GF-D8 (cell line): ENCODE measurements at places on chromosomes 6 and 20.

GRCh38 chr20:59816146-59816738 lies 117.2 kb downstream of the SYCP2 start:
- DNase-seq, result no peak

DNA sequence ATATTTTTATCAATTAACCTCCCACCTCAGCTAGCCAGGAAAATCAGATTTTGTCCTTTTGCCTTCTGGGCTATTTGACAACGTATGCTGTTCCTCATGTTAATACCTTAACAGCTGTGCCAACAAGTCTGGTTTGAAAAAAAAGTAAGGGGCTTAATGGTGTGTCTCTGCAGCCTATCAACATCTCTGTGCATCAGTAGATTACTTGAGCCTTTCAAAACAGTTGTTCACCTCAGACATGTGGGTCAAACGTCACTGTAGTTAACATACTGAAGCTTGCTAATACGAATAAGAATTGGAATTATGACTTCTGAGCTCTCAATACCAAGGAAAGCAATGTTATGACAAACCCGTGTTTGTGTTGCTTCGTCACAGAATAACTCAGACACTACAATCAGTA lies 23.0 kb downstream of the CEP57L1 start:
- DNase-seq, result no peak

DNA sequence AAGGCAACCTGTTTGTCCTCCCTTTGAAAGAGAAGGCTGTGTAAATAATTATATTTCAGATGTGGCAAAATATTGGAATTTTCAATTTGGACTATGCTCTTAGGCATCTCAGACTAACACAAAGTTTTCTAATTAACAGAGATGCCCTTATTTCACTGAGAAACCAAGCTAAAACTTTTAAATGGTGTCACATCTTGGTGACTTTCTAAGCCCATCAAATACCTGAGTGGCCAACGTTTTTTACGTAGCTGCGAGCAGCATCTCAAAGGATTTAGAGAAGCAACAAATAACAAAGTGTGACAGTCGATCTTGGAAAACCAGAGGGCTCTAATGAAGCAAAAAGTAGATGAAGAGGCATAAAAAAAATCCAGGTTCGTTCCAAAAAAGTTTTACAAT lies 3.4 kb upstream of the HEY2 start:
- DNase-seq, result no peak

DNA sequence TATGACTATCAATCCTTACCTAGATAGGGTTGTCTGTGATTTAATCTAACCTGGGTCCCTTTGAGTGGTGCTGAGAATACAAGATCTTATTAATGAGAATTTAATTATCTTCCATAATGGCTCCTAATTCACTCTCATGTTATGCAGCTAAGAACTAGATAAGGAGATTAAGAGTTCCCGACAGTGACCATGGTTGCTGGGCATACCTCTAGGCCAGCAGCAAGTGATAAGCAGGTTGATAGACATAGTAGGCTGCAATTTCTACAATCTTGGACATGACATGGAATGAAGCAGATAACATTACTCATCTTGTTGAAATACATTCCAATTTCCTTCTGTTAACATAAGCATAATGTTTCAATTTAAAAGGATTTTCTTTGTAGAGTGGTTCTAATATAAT lies 27.1 kb downstream of the SPACA1 start:
- DNase-seq, result no peak

GRCh38 chr6:92849636-92850035 lies 569.7 kb downstream of the EPHA7 start:
- DNase-seq, result no peak

DNA sequence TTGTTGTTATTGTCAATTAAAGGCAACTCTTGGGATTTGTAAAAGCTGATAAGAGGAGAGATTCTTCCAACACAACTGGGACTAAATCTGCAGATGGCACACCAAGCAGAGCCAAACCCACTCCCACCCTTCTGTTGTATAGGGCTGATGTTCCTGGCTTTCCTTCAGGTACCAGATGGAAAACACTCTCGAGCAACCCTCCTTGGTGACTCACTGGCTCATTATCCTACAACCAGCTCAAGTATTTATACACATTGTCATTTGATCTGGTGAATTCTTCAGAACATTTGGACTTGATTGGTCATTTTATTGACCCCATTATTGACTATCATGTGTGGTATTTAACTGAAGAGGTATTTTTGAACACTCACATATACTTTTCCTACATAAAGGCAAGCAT lies 190.3 kb upstream of the PCSK2 start:
- no peak for DNase-seq

DNA sequence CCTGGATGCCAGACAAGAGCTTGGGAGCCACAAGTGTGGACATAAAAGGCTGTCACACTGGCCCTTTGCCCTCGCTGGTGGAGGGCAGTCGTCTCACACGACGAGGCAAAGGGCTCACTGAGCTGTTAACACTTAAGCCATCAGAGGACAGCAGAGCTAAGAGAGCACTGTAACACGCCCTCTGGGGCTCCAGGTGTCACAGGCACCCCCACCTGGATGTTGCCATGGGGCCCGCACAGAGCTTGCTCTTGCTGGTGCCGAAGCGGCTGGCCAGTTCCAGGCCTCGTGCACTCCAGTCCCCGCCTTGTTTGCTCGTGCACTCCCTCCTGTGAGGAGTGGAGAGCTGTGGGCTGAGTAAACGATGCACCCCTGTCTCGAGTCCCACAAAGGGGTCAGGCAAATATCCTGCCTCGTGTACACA lies 37.4 kb downstream of the SLC35D3 start:
- no peak for DNase-seq

GRCh38 chr6:15588971-15589634 lies 73.7 kb downstream of the DTNBP1 start:
- no peak for DNase-seq

GRCh38 chr6:106475284-106475683 lies 114.8 kb downstream of the CRYBG1 start:
- DNase-seq, result no peak

DNA sequence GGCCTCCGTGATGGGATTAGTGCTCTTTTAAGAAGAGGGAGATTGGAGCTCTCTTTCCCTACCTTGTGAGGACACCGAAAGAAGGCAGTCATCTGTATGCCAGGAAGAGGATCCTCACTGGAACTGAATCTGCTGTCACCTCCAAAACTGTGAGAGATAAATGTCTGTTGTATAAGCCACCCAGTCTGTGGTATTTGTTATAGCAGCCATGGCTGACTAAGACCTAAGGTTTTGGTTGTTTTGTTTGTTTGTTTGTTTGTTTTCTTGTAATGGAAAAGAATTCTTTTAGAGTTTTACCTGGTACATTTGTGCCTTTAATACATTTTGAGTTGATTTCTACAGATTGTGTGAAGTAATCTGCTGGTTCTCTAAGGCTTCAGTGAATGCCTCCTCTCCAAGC lies 7.6 kb downstream of the RPP21 start:
- no peak for DNase-seq

DNA sequence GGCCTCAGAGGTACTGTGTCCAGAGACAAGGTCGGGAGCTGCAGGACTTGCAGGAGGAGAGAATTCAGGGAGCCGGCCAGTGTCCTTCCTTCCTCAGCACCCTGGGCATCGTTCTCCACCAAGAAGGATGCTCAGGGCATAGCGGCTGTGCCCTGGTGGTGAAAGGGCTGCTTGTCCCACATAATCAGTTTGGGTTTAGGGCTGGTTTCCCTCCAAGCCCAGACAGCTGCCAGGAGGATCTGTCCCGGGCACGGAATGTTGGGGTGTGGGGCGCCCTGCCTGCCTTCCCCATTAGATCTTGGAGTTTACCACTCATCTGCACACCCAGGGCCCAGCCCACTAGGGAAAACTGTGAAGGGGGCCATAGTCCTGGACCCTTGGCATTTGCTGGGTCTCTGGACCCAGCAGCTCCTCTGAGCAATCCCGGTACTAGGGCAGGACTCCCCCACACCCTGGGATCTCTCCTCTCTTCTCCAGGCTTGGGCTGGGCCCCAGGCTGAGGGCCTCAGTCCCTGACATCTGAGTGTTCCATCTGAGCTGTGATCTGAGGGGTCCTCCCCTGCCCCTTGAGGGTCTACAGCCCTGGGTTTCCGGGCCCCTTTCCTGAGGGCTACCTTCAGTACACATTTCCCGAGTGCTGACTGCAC lies 18.6 kb upstream of the SPDEF start:
- no peak for DNase-seq

DNA sequence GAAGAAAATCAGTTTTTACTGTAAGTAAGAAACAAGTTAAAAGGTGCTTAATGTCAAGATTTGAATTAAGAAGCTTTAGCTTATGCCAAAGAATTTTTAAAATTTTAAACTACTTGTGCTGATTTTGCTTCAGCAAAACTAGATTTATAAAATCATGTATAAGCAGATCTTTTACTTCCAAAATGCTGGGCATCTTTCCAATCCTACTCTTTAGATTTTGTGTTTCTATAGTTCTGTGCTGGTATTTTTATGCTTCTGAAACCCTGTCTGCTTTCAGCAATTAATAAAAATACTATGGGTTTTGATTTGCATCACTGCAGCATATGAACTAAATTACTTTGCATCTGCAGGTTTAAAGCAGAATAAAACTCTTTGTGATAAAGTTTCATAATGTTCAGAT lies 238.6 kb upstream of the RNF217 start:
- no peak for DNase-seq

GRCh38 chr6:40674170-40674569 lies 87.0 kb upstream of the LRFN2 start:
- DNase-seq, result no peak

DNA sequence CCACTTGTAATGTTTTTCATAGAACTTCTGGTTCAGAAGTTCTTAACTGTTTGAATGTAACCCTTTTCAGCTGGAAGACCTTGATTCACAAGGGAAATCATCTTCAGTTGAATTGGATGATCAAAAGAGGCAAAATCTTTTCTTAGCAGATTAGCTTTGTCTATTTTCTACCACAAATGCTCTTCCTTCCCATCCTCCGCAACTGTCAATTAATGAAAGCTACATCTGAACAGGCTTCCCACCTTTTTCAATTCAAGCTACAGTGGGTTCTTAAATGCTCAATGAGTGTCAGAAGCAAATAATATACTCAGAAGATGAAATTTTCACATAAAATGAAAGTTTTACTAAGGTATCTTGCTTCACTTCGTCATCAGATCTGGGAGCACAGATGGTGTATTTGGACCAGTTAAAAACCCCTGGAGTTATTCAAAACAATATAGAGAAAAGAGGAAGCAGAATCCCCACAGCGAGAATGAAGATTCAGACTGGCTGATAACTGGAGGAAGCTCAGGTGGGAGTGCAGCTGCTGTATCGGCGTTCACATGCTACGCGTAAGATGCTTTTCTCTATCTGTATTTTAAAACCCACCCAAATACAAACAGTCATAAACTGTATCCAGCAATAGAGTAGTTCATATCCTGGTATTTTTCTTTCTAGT lies 19.4 kb downstream of the QRSL1 start:
- DNase-seq, result no peak

DNA sequence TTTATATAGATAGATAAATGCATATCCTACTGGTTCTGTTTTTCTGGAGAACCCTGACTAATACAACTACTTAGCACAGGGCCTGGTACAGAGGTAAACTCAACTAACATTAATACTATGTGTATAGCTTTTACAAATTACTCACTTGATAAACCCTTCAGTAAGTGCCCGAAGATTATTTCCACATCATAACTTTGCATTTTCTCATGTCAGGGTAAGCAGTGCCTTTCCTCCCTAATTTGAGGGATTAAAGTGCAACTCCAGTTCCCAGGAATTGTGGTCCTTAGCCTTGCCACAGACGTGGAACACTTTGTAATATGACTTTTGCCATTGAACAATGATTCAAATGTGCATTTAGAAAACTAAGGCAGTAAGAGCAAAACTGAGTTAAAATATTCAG lies 147.5 kb upstream of the SMLR1 start:
- no peak for DNase-seq
